ENCODE measurements at places on chromosomes 5 and 9.

DNA sequence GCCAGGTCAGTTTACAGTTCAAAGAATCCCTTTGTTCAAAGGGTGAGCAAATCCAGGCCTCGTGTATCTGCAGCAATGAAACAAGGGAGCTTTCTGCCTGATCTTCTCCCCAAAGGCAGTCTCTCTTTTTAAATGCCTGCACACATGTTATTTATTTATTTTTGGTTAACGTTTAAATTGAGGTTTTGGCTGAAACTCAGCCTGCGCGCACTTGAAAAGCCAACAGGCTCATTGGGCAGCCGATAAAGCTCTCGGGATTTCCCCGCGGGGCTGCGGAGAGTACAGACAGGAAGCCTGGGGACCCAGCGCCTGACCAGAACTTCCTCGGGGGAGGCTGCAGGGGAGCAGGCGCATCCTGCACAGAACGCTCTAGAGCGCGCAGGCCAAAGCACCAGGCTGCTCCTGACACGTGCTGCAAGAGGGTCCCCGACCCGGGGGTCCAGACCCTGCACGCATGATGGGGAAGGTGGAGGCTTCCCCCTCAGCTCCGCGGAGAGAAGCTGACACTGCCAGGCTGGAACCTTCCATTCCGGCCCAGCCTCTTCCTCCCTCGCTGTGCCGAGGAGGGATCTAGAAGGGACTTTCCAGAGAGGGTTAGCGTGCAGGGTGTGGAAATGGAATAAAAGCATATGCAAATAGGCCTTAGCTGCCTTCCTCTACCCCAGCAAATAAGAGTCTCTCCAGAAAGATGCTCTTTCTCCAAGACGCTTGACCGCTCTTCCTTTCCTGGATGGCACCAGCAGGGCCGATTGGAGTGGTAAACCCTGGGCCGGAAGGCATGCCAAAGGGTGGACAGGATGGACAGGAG lies 46.1 kb downstream of the PTTG1 start:
- peak; percentile 66 for DNase-seq

DNA sequence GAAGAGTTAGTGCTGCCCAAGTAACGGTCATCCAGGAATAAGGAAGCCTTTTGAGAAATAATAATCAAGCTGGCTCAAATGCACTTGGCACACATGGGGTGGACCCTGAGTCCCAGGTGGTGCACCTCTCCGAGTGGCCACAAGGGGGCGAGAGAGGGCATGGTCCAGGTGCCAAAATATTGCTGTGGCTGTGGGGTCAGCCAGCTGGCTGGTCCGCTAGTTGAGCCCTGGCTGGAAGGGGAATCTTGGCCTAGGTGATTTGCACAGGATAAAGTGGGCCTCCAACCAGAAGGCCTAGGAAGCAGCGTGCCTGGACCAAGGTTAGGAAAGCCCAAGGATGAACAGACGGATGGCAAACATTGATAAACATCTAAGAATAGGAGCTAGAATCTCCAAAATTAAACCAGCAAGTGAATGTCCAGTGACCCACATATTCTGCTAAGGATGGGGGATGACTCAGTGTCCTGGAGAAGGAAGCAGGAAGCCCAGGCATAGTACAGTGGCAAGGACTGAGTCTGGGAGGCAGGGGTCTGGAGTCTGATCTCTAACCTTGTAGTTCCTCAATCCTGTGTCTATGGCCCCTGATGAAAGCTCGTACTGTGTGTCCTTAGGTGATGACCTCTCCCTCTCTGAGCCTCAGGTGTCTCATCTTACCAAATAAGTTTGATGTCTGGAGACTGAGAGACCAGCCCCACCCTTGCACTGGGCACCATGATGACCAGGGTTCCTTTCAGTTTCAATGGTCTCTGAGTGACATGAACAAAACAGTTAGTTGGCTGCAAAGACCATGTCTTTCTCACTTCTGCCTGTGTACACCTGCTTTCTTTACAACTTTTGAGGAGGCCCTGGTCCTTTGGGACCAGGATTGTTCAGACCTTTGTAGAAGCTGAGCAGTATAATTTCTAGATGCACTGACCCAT lies 19.2 kb upstream of the SHB start:
- DNase-seq, result peak; percentile 73

- no peak for DNase-seq
Measured at GRCh38 chr9:5633243-5633642, 4.3 kb downstream of the RIC1 start.

DNA sequence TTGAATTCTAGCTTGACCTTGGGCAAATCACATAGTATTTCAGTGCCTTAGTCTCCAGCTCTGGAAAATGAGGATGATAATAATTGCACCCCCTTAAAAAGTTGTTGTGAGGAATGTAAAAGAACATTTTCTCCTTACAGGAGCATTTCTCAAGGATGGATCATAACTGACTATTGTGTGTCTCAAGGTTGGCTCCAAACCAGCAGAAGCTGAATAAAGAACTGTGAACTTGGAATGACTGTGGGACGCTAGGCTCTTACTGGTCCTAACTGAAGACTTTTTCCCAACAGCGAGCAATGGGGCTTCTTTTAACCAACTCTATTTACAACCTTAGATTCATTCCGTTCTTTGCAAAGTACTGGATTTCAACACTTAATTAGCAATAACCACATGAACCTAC lies 26.2 kb upstream of the GLRX start:
- DNase-seq, result no peak

DNA sequence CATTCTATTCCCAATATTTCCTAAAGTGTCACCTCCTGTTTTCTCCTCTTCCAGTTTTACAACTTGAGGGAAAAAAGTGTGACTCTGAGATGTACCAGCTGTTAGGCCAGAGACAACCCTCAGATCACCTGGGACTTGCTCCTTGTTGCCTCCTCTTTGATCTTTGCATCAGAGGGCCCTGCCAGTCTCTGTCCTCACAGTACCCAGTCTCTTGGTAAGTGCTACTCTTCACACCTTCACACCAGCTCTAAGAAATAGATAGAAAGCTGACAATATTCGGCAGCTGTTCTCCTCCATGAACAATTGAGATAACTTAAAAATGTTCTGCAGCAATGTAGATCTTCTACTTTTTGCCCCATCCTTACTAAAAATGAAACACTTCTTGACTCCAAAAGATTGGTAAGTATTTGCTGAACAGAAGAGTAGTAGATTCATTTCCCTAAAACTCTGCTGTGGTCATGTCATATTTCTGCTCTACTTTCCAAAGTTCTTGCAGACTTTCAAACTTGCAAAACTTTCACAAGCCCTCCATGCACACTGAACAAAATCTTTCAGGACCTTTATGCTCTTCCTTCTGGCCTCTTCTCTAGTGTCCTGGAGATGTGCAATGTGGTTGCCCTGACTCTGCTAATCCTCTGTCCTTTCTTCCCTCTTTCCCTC lies 188.6 kb downstream of the SNX18 start:
- no peak for DNase-seq

Measured in T-helper 9 cell (primary cell).